ENCODE measurements at places on chromosomes 16 and 17. TPM values are rescaled to one million over a fixed set of nuclear protein-coding genes. Genes with fewer than 3 reads are reported as not detected.

The P2RX5 gene
- polyA plus RNA-seq: 15.5 TPM

The EFNB3 gene
- polyA plus RNA-seq: 0.09 TPM

The METRNL gene
- polyA plus RNA-seq: 6.7 TPM

The SNX20 gene
- 0.82 TPM for polyA plus RNA-seq

The KRT40 gene
- polyA plus RNA-seq: not detected

The CNTNAP4 gene
- polyA plus RNA-seq: not detected

The CSF3 gene
- 46.2 TPM for polyA plus RNA-seq

DNA sequence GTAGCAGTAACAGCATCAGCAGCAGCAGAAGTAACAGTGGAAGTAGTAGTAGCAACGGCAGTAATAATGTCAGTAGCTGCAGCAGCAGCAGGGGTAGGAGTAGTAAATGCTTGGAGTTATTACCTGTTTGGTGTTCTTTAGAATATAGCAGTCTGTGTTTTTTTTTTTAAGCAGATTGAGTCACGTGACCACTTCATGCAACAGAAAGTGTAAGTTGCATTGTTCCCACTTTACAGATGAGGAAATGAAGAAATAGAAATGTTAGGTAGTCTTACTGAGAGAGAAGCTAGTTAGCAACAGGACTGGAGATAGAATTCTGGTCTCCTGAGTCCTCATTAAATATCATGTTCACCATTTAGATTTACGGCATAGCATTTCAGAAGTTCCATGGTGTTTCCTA, 358.2 kb downstream of the HAPSTR1 start:
- DNase-seq: no peak

- DNase-seq: no peak
These were observed 548 bp downstream of the HAGH start for GRCh38 chr16:1825864-1826690.

DNA sequence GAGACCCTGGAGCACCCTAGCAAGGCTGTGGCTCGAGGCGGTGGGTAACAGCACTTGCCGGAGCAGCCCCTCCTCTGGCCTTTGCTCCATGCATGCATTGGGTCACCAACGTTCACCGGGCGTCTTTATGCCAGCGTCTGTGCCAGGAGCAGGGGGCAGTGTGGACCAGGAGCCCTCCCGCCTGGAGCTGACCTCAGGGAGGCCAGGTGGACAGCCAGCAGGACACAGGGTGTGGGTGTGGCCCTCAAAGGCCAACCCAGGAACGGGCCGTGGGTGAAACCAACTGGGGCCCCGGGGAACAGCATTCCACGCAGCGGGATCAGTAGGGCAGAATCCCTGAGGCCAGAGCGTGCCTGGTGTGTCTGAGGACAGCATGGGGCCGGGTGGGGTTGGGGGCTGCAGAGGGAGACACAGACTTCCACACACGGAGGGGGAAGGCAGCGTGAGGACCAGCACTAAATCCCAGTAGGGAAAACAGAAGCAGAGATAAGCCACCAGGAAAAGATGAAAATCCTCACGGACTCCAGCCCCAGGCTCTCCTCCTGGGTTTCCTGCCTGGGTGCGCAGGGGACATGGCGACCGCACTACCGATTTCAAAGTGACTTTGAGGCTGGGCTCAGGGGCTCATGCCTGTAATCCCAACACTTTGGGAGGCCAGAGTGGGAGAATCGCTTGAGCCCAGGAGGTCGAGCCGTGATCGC, 2.9 kb upstream of the CD7 start:
- DNase-seq: no peak

DNA sequence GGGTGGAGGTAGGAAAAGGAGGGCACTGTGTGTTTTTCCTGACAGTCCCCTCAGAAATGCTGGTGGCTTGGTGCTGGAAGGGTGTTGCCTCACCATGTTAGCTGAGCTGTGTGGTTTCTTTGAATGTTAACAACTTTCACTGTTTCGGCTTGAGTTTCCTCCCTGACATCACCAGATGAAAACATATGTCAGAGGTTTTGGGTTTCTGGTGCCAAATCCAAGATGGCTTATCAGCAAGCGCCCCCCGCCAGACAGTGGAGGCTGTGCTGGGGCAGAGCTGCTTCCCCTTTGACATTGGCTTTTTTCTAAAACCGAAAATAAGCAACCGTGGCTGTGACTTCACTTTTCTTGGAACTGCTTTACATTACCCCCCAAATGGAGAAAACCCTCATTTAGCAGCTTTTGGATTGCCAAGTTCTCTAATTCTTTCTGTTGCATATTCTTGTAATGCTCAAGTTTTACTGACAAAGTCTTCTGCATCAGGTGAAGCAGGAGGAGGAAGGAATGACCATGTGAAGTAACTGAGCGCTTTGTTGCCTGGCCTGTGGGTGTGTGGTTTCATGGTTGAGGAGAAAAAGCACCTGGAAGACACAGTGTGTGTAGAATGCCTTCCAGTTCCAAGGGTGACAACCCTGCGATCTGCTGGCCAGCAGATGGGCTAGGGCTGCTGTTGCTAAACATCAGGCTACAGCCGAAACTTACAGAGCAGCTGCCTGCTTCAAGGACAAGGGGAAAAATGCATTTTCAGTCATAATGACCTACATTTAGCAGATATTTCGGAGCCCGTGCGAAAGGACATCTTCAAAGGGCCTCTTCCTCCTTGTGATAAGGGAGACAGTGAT, 9.7 kb downstream of the RMI2 start:
- DNase-seq: no peak

DNA sequence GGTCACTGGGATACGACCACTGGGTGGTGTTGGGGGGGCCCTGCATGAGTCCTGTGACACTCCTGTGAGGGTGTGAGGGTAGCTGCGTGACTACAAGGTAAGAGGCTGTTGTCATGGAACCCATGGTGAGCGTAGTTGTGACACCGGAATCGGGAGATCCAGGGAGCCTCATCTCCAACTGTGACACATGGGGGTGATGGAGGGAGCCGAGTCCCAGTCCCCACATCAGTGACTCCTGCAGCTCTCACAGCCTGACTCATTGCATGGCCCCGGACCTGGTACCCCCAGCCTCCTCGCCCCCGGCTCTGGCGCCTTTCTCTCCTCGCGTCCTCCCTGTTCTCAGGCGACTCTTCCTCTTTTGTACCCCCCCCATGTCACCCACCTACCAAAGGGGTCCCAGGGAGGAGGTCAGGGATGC, 14.2 kb downstream of the CDH16 start:
- peak; percentile 27 for DNase-seq

DNA sequence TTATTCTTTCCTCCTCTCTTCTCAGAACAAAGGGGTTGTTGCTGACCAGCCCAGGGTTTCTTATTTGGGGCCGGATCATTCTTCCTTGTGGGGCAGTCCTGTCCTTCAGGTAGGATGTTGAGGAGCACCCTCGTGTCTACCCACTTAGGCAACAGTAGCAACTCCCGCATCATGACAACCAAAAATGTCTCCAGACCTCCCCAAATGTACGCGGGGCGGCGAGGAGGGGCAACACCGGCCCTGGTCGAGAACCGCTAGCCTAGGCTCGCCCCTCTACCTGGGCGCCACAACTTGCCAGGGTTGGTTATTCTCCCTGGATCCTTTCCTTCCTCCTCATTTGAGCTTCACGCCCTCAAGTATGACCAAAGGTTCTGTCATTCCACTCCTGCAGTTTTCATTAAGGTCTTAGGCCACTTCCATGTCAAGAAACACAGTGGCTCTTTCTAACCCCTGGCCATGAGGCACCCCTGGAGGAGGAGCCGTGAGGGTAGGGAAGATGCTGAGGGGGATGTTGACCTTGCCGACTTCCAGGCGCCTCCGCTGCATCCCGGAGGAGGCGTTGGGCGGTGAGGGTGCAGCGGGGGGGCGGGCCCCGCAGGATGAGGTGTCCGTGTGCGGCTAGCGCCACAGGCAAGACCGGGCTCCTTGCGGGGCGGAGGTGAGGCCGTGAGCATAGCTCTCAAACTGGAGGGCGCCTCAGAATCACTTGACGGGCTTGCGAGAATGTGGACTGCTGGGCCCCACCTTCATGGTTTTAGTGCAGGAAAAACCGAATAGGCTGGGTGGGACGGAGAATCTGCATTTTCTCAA, 712 bp upstream of the SPECC1 start:
- no peak for DNase-seq

- no peak for DNase-seq
These were observed 25.1 kb downstream of the SMARCE1 start for GRCh38 chr17:40622509-40622928.

GRCh38 chr16:81711657-81712319, 67.3 kb upstream of the PLCG2 start:
- DNase-seq: no peak

DNA sequence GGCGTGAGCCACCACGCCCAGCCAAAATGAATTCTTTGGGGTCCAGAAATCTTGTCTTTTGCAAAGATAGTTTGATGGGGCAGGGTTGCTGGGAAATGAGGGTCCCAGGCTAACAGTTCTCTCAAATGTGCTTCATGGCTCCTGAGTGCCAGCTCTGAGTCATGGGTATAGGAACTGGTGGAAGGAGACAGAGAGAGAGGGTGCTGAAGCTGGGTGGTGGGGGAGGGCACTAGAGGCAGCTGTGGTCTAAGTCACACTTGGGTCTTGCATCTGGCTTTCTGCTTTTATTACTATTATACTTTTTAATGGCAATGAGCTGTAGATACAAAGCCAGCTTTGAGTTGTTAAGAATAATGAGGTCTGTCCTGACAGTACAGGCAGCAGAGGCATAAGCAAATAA, 54.6 kb downstream of the PRKCA start:
- DNase-seq: no peak

DNA sequence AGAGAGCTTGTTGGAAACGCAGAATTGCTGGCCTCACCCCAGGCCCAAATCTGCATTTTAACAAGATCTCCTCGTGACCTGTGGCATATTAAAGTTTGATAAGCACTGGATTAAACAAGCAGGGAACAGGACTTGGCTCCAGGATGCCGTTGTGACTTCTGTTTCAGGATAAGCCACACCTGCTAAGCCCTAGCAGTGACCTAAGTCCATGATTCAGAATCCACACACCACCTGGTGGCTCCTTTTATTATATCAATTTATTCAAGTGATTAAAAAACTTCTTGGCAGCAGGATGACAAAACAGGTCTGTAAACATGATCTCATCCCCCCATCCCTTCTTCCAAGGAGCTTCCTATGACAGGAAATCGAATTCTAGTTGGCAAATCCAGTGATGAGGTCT, 9.1 kb downstream of the NAGPA start:
- no peak for DNase-seq

DNA sequence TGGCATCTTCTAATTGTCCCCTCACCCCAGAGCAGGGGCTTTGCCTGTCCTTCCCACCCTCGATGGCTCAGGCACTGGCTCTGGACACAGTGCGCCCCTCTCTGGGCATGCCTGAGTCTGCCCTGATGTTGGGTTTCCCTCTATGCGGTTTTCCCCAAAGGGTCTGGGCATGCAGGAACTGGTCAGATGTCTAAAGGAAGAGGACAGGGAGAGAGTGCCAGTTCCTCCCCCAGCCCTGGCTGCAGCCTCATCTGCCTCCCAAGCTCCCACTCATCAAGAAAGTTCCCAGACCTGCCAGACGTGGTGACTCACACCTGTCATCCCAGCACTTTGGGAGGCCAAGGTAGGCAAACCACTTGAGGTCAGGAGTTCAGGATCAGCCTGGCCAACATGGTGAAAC, 41.3 kb upstream of the PABPN1L start:
- no peak for DNase-seq

DNA sequence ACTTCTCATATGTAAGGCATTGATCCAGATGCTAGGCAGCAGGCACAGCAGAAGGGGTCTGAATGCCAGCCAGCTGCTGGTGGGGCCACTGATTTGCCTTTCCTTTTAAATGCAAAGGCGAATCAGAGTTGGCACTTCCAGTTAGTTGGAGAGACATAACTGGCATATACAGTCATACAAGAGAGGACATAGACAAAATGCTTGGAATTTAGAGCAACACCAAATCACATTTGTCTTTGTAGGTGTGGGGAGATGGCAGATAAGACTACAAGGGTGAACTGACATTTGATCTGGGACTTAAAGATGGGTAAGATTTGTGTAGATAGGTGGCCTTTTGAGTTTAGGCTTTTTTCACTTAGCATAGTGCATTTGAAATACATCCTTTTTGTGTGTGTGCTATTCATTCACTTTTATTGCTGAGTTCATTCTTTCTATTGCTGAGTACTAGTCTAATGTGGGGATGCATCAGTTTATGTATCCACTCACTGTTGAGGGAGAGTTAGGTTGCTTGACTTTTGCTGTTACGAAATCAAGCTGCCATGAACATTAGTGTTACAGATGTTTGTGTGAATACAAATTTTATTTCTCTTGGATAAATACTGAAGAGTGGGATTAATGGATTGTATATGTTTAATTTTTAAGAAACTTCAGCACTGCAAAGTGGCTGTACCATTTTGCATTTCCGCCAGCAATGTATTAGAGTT, 74.1 kb downstream of the SPECC1 start:
- DNase-seq: no peak

- no peak for DNase-seq
These were observed 34.2 kb upstream of the ATP2A3 start for GRCh38 chr17:3998436-3998835.

- DNase-seq: no peak
These were observed 405.9 kb downstream of the SHISA9 start for GRCh38 chr16:13307255-13307654.

Measured in psoas muscle (tissue), 8 donors.